ENCODE measurements at places on chromosomes 13 and 19.
A peak's percentile ranks its signal among the peaks of the same experiment; 100 is the strongest.

GRCh38 chr19:10019246-10019645, 6.0 kb downstream of the RDH8 start:
- H3K4me1 ChIP-seq: no peaks in the 10 kb centered on the region
- no peak overlapping the region for H3K27ac ChIP-seq
- no peaks in the 10 kb centered on the region for H3K27me3 ChIP-seq
- no peak for DNase-seq

GRCh38 chr19:3471954-3472655, 8.2 kb downstream of the SMIM24 start:
- H3K27ac ChIP-seq: no peak overlapping the region
- H3K36me3 ChIP-seq: no peaks in the 10 kb centered on the region
- no peak for DNase-seq
- no peaks in the 10 kb centered on the region for H3K4me1 ChIP-seq

GRCh38 chr13:58978331-58978730, 1185.4 kb downstream of the DIAPH3 start:
- DNase-seq: no peak
- no peak overlapping the region for H3K4me3 ChIP-seq
- H3K36me3 ChIP-seq: no peaks in the 10 kb centered on the region
- no peaks in the 10 kb centered on the region for H3K27me3 ChIP-seq
- no peaks in the 10 kb centered on the region for H3K4me1 ChIP-seq

- no peak overlapping the region for H3K4me3 ChIP-seq
- no peaks in the 10 kb centered on the region for H3K4me1 ChIP-seq
- no peaks in the 10 kb centered on the region for H3K27me3 ChIP-seq
- peak overlapping the region; percentile 4 for H3K27ac ChIP-seq
- no peaks in the 10 kb centered on the region for H3K36me3 ChIP-seq
Observed at GRCh38 chr19:872266-872951, 12.9 kb downstream of the CFD start.

DNA sequence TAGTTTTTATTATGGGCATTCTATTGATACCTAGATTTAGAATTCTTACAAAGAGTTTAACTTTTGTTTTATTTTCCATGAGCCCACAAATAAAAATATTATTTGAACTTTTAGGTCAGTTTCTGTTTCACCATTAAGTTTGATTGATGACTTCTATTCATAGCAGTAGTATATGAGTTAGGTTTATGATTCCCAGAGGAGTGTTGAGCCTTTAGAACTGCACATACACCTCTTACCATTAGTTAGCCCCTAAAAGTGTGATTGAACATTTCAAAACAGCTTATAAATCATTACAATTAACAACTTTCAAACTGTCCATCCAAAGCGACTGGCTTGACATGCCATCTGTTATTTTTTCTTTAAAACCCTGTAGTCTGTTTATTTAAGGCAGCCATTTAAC, 19.0 kb upstream of the PCDH17 start:
- H3K4me3 ChIP-seq: no peak overlapping the region
- no peaks in the 10 kb centered on the region for H3K27me3 ChIP-seq
- H3K4me1 ChIP-seq: no peaks in the 10 kb centered on the region
- no peaks in the 10 kb centered on the region for H3K36me3 ChIP-seq
- H3K27ac ChIP-seq: no peak overlapping the region

DNA sequence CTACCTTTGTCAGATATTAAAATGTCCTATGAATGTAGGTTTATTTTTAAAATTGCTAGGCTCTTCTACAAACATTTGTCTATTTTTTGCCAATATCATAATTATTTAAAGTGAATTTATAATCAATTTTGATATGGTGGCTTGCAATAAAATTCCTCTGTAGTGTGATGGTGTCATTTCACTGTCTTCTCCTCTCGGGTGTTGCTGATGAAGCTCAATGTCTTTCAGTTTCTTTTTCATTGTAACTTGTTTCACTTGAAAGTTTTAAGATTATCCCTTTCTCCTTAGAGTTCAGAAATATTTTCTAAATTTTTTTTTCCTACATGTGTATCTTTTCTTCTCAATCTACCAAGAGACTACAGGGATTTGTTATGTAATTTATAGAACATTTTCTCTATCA, 267.1 kb upstream of the EDNRB start:
- DNase-seq: no peak
- no peaks in the 10 kb centered on the region for H3K36me3 ChIP-seq
- no peak overlapping the region for H3K27ac ChIP-seq
- no peaks in the 10 kb centered on the region for H3K4me1 ChIP-seq
- H3K27me3 ChIP-seq: no peaks in the 10 kb centered on the region

DNA sequence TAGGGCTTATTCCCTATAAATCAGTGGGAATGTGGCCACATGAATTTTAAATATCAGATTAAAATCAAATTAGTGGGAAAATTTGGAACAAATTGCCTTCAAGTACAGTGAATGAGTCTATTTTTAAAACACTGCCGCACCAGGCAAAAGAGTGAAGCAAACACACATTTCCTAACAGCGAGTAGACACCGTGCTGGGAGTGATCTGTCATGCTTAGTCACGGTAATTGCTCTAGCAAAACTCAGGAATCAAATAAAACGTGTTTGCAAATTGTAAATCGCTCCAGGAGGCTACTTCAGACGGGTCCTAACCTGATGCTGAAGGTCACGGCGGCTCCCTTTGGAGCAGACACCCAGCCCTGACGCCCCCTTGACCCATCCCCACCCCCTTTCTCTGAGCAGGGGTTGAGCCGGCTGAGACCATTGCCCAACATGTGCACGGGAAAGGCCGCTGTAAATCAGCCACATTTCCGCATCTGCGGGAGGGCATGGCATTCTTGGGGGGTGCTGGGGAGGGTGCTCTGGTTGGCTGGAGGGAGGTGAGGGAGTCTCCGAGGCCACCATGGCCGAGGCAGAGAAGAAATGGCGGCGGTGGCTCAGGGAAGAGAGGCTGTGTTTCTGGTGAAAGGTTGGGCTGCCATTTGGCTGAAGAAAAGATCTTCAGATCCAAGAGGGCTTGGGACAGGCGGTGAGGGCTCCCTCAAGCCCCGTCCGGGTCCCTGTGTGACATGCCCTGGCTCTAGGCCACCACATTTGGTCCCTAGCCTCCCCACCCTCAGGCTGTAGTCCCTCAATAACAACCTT, 8.9 kb downstream of the CEBPA start:
- H3K4me1 ChIP-seq: peaks cover 17% of the 10 kb centered on the region
- no peaks in the 10 kb centered on the region for H3K36me3 ChIP-seq
- H3K27ac ChIP-seq: peak overlapping the region; percentile 58
- peak overlapping the region; percentile 7 for H3K4me3 ChIP-seq
- no peak for DNase-seq
- H3K27me3 ChIP-seq: no peaks in the 10 kb centered on the region

DNA sequence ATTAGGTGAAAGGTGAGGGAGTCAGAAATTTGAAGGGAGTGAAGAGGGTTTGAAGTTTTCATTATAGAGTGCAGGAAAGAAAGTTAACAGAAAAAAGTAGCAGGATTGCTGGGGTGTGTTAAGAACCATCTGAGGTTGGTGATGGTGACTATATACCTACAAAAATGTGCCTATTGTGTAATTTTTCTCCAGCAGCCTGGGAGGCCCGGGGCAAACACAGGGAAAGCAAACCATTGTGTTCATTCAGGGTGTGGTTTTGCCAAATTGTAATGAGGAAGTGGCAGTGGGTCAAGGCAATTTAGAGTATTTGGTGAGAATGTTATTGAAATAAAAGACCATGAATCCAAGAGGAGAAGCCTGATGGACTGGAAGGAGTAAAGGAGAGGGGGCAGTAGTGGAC, 8.2 kb upstream of the SUCLA2 start:
- no peaks in the 10 kb centered on the region for H3K36me3 ChIP-seq
- H3K27ac ChIP-seq: peak overlapping the region; percentile 73
- H3K4me1 ChIP-seq: no peaks in the 10 kb centered on the region
- DNase-seq: no peak

DNA sequence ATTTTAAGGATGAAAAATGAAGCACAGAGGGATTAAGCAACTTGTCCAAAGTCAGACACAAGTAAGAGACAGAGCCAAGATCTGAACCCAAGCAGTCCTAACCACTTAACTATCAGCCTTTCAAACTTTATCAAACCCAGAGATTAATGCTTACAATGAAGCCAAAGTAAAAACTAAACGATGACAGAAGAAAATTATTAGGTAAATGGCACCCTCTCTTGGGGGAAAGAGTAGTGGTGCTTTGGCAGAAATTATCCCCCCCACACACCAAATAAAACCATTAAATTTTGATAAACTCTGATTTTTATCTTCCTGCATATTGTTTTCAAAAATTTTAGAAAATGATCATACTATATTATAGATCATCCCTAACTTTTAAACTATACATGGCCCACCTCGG, 329.2 kb downstream of the SLC7A1 start:
- no peak overlapping the region for H3K4me3 ChIP-seq
- no peak for DNase-seq
- H3K4me1 ChIP-seq: no peaks in the 10 kb centered on the region
- no peak overlapping the region for H3K27ac ChIP-seq
- no peaks in the 10 kb centered on the region for H3K27me3 ChIP-seq
- H3K36me3 ChIP-seq: no peaks in the 10 kb centered on the region

DNA sequence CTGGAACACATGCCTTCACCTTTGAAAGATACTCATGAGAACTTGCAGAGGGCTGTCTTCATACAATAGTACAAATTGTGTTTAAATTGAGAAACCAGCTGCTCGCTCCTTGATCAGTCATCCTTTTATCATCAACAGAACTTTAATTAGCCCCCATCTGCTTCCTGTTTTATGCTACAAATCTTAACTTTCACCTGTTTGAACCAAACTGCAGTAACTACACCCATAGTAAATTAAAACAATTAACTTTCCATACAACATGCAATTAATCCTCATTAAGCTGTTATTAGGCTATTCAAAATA, 85.2 kb downstream of the FOXO1 start:
- no peaks in the 10 kb centered on the region for H3K27me3 ChIP-seq
- no peaks in the 10 kb centered on the region for H3K4me1 ChIP-seq
- no peak overlapping the region for H3K4me3 ChIP-seq
- no peak overlapping the region for H3K27ac ChIP-seq

- peak; percentile 83 for DNase-seq
- peak overlapping the region; percentile 98 for H3K4me3 ChIP-seq
- H3K36me3 ChIP-seq: no peaks in the 10 kb centered on the region
Observed at GRCh38 chr19:47231215-47232054, 436 bp upstream of the BBC3 start.

GRCh38 chr19:6772028-6772865, at the start of gene VAV1:
Gene VAV1 (plus strand): TSS chr19:6772708. CDS start chr19:6772808, 100 bp downstream.
- no peak for DNase-seq
- H3K4me1 ChIP-seq: no peaks in the 10 kb centered on the region
- no peaks in the 10 kb centered on the region for H3K36me3 ChIP-seq
- no peaks in the 10 kb centered on the region for H3K27me3 ChIP-seq
- peak within 1 kb of the TSS; percentile 25 for H3K27ac ChIP-seq
- peak within 1 kb of the TSS; percentile 56 for H3K4me3 ChIP-seq

GRCh38 chr19:41311072-41311471, 1.1 kb downstream of the CCDC97 start:
- no peak overlapping the region for H3K27ac ChIP-seq
- H3K27me3 ChIP-seq: no peaks in the 10 kb centered on the region
- H3K36me3 ChIP-seq: peaks cover under 1% of the 10 kb centered on the region

GRCh38 chr13:48110931-48111721, 16.2 kb upstream of the MED4 start:
- no peaks in the 10 kb centered on the region for H3K4me1 ChIP-seq
- peak; percentile 56 for DNase-seq
- peak overlapping the region; percentile 75 for H3K27ac ChIP-seq

GRCh38 chr19:11446271-11446651, 10.8 kb downstream of the PRKCSH start:
- DNase-seq: no peak
- H3K4me3 ChIP-seq: no peak overlapping the region
- H3K4me1 ChIP-seq: no peaks in the 10 kb centered on the region
- peaks cover 17% of the 10 kb centered on the region for H3K36me3 ChIP-seq
- no peaks in the 10 kb centered on the region for H3K27me3 ChIP-seq

DNA sequence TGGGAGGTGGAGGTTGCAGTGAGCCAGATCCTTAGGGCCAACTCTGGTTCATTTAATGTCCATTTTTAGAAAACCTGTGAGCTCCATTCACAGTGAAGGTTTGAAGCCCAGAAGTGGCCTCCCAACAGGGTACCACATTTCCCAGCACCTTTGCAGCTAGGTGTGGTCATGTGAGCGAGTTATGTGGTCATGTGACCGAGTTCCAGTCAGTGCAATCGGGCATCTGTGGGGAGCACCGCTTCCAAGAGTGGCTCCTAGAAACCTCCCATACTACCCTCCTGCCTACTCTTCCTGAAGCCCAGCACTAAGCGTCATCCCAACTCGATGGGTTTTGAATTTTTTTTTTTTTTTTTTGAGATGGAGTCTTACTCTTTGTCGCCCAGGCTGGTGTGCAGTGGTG, 663 bp upstream of the PLA2G4C start:
- no peaks in the 10 kb centered on the region for H3K27me3 ChIP-seq
- no peaks in the 10 kb centered on the region for H3K36me3 ChIP-seq
- H3K27ac ChIP-seq: peak overlapping the region; percentile 89
- no peak for DNase-seq

GRCh38 chr19:47848823-47849473, 10.1 kb upstream of the TPRX2 start:
- no peak overlapping the region for H3K4me3 ChIP-seq
- H3K27me3 ChIP-seq: no peaks in the 10 kb centered on the region
- H3K36me3 ChIP-seq: no peaks in the 10 kb centered on the region

DNA sequence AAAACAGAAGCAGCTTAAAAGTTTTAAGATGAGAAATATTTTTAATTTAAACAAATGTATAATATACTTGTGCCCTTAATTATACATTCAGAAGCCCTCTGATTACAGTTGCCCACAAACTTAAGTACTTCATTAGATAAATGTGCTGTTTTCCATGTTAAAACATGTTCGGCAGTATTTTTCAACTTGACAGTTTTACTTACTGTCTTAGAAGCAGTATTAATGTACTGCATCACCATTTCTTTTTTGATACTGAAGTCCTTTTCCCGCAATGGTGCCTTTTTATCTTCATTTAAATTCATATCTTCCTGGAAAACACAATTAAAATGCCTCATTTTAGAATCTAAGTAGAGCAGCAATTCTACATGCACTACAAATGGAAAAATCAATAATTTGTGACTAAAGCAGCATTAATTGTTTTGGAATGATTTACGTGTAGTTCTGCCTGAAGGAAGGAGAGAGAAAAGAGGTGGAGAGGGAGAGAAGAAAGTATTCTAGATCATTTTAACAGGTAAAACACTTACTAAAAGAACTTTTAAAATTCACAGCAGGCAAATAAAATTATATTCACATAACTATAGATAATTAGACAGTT, 70.2 kb downstream of the DIAPH3 start:
- H3K4me3 ChIP-seq: no peak overlapping the region
- H3K36me3 ChIP-seq: no peaks in the 10 kb centered on the region
- no peaks in the 10 kb centered on the region for H3K4me1 ChIP-seq
- no peaks in the 10 kb centered on the region for H3K27me3 ChIP-seq

DNA sequence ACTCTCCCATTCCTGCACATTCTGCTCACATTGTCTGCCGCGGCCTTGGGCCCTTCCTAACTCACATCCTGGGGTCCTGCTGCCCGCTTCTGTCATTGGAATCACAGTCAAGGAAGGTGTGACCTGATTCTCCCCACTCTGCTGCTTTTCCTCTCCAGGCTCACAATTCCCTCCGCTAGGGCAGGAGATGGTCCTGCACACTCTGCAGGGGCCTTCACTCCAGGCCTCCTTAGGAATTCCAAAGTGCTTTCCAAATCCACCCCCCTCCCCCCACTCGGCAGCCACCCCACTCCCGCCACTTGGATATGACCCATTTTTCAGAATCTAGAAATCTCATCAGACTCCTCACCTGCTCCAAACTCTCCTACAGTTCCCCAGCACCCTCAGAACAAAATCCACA, 3.1 kb upstream of the SLC5A5 start:
- DNase-seq: no peak
- no peak overlapping the region for H3K4me3 ChIP-seq
- H3K36me3 ChIP-seq: no peaks in the 10 kb centered on the region
- peaks cover 8% of the 10 kb centered on the region for H3K27me3 ChIP-seq
- H3K27ac ChIP-seq: no peak overlapping the region
- peaks cover 4% of the 10 kb centered on the region for H3K4me1 ChIP-seq

GRCh38 chr19:50415661-50416033, 3.1 kb upstream of the SPIB start:
- no peak for DNase-seq
- no peak overlapping the region for H3K27ac ChIP-seq
- no peaks in the 10 kb centered on the region for H3K36me3 ChIP-seq
- no peak overlapping the region for H3K4me3 ChIP-seq

Data from breast epithelium (tissue), 4 donors.